ENCODE measurements at places on chromosomes 7 and 10. TPM values are rescaled to one million over a fixed set of nuclear protein-coding genes. Genes with fewer than 3 reads are reported as not detected.

The WNT2 gene
- 2.7 TPM for total RNA-seq

The GIMAP4 gene
- total RNA-seq: 6.2 TPM

The AGAP4 gene
- total RNA-seq: 42.9 TPM

The NUDT1 gene
- total RNA-seq: 27.5 TPM

The MUC12 gene
- 3.5 TPM for total RNA-seq

The PSD gene
- 22.7 TPM for total RNA-seq

The CPA2 gene
- 2.4 TPM for total RNA-seq

All from testis (tissue), 5 donors.